ENCODE measurements at places on chromosomes 3 and 15.

DNA sequence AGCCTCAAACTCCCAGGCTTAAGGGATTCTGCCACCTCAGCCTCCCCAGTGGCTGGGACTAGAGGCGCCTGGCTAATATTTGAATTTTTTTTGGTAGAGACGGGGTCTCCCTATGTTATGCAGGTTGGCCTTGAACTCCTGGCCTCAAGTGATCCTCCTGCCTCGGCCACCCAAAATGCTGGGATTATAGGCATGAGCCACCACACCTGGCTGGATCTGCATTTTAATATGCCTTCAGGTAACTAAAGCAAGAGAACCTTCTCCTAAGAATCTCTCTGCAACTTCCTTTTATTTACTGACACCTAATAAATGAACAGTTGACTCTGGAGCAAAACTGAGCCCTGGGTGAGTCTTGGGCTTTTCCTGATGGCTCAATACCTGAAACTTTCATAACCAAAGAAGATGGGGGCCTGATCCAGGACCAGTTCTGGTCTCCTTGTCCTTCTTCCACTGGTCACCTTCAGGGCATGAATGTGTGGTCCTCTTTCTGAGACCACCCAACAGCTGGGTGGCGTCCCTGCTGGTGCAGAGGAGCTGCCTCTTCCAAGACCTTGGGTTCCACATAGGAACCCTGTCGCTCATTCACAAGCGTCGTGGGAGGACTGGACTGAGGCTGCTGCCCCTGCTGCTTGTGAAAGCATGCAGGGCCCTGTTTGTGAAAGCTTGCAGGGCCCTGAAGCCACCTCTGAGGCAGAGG, 28.2 kb downstream of the CCR9 start:
- no peak for DNase-seq

DNA sequence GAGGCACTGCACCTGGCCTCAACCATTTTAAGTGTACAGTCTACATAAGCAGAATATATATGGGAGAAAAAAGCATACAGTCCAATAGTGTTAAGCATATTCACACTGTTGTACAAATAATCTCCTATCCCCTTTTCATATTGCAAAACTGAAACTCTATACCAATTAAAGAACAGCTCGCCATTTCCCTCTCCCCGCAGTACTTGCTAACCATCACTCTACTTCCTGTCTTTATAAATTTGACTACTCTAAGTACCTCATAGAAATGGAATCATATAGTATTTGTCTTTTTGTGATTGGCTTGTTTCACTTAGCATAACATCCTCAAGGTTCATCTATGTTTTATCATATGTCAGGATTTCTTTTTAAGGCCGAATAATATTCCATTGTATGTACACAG, 21.6 kb upstream of the TASOR start:
- no peak for DNase-seq

GRCh38 chr3:29144807-29145206, 136.1 kb upstream of the RBMS3 start:
- no peak for DNase-seq

GRCh38 chr15:51801391-51801835, 28.0 kb upstream of the TMOD3 start:
- no peak for DNase-seq

Measured in activated CD4-positive, alpha-beta T cell treated with anti-CD3 and anti-CD28 coated beads for 24 hours (primary cell).